Activated naive CD8-positive, alpha-beta T cell treated with anti-CD3 and anti-CD28 coated beads for 36 hours (primary cell): ENCODE measurements at places on chromosomes 4 and X. TPM values are rescaled to one million over a fixed set of nuclear protein-coding genes. Genes with fewer than 3 reads are reported as not detected.

DNA sequence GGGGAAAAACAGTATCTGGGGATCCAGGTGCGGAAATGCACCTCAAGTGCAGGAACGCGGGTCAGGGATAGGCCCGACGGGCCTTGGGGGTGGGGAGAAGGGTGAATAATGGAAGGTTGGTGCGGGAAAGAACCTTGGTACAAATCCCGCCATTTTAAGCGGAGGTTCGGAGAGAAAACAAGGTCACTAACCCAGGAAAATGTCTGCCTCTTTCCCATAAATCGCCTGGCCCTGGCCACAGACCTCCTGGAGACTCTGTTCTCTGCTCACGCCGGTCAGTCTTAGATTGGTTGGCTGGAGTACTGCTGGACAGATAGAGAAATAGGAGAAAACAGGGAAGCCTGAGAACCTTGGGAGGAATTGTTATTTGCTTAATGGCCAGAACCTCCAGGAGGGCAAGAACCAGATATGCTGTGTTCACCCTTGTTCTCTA, 897 bp upstream of the FBXL5 start:
- peak overlapping the region; percentile 97 for H3K27ac ChIP-seq
- no peaks in the 10 kb centered on the region for H3K27me3 ChIP-seq
- peak overlapping the region; percentile 83 for H3K4me3 ChIP-seq

DNA sequence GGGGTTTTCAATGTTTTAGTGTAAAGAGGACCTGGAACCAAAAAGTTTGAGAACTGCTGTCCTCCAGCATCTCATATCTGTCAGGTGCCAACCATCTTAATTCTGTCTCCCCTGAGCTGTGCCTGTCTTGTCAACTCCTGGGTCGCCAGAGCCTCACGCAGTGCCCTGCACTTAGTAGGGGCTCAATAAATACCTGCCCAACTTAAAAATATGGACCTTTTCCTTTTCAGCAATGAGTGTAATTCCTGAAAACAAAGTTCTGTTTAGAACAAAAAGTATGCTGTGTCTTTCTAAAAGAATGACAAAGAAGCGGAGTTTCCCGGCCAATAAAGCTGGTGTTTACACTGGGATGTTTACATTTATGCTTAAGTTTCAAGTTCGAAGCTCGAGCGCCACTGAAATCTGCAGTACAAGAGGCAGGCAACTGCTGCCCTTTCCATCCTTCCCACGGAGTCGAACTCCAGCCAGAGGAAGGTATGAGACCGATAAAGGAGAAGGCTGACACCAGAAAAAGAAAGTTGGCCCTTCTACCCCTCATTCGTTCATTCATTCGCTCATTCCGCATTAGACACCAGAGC, 1.1 kb upstream of the HTATSF1 start:
- peak overlapping the region; percentile 93 for H3K27ac ChIP-seq
- no peaks in the 10 kb centered on the region for H3K36me3 ChIP-seq
- H3K27me3 ChIP-seq: peaks cover 5% of the 10 kb centered on the region
- peaks cover 6% of the 10 kb centered on the region for H3K4me1 ChIP-seq
- no peak for DNase-seq
- peak overlapping the region; percentile 83 for H3K4me3 ChIP-seq

- H3K27ac ChIP-seq: no peak overlapping the region
- H3K4me1 ChIP-seq: no peaks in the 10 kb centered on the region
- no peak for DNase-seq
- no peaks in the 10 kb centered on the region for H3K27me3 ChIP-seq
- H3K36me3 ChIP-seq: peaks cover 22% of the 10 kb centered on the region
These were observed 243.4 kb downstream of the ARHGAP10 start for GRCh38 chr4:147975325-147975724.

DNA sequence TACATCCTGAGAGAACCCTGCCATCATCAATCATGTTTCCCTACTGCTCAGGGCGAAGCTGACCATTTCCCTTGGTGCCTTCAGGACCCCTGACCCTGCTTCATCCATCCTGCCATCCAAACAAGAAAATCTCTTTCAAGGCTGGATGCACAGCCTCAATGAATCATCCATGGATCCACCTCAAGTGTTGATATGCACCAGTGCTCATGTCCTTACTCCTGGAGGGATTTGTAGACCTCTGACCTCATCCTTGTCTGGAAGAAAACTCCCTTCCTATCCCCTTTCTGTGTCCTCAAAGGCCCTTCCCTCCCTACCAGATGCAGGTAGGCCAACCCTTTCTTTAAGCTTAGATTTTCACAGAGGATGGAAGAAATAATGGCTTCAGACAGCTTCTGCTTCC, 24.6 kb downstream of the BEX3 start:
- H3K36me3 ChIP-seq: no peaks in the 10 kb centered on the region
- H3K4me3 ChIP-seq: no peak overlapping the region
- peaks cover 17% of the 10 kb centered on the region for H3K27me3 ChIP-seq
- H3K4me1 ChIP-seq: peaks cover 12% of the 10 kb centered on the region
- DNase-seq: no peak

KLKB1 gene
- total RNA-seq: not detected

DNA sequence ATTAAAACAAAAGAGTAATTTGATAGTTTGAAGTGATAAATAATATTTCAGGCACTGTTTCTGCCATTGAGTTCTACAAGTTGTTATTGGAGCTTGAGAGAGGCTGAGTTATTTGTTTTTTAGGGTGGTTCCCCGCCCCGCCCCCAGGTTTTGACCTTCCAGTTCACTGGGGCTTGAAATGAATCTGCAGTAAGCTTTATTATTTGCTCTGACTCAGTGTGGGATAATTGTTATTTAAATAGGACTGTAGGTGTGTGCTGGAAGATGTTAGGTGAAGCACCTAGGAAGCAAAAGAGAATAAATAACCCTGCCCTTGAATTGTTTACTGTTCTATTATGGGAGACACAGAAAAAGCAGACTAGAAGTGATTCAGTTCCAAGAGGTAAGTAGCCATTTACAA, 81.2 kb upstream of the KCNIP4 start:
- DNase-seq: no peak
- no peak overlapping the region for H3K4me3 ChIP-seq
- no peak overlapping the region for H3K27ac ChIP-seq
- H3K36me3 ChIP-seq: no peaks in the 10 kb centered on the region

- H3K36me3 ChIP-seq: no peaks in the 10 kb centered on the region
- H3K27me3 ChIP-seq: no peaks in the 10 kb centered on the region
- H3K4me1 ChIP-seq: no peaks in the 10 kb centered on the region
- no peak overlapping the region for H3K27ac ChIP-seq
- no peak overlapping the region for H3K4me3 ChIP-seq
These were observed 32.0 kb downstream of the CCSER1 start for GRCh38 chr4:90159193-90159592.

DNA sequence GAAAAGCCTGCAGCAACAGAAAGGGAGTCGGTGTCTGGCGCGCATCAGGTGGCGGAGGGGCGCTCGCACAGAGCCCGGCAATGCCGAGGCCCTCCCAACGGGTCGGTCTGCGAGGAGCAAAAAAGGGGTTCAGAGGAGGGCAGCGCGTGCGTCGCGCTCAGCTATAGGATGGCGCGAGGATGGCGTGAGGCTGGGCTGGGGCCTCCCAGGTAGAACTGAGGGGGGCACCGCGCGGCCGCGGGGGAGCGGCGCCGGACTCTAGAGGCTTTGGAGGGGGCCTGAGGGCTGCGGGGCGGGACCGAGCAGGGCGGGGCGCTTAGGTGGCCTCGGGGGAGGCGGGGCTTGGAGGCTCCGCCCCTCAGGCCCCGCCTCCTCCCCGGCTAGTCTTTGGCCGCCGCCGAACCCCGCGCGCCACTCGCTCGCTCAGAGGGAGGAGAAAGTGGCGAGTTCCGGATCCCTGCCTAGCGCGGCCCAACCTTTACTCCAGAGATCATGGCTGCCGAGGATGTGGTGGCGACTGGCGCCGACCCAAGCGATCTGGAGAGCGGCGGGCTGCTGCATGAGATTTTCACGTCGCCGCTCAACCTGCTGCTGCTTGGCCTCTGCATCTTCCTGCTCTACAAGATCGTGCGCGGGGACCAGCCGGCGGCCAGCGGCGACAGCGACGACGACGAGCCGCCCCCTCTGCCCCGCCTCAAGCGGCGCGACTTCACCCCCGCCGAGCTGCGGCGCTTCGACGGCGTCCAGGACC, at the start of gene PGRMC1:
PGRMC1 (plus strand) TSS at position 414 of the 751 bp plus-strand sequence; CDS start at position 493, 79 bp downstream.
- DNase-seq: peak; percentile 79
- peaks cover 3% of the 10 kb centered on the region for H3K27me3 ChIP-seq
- peaks cover 15% of the 10 kb centered on the region for H3K36me3 ChIP-seq
- H3K4me3 ChIP-seq: peak within 1 kb of the TSS; percentile 88
- H3K27ac ChIP-seq: peak within 1 kb of the TSS; percentile 79

DNA sequence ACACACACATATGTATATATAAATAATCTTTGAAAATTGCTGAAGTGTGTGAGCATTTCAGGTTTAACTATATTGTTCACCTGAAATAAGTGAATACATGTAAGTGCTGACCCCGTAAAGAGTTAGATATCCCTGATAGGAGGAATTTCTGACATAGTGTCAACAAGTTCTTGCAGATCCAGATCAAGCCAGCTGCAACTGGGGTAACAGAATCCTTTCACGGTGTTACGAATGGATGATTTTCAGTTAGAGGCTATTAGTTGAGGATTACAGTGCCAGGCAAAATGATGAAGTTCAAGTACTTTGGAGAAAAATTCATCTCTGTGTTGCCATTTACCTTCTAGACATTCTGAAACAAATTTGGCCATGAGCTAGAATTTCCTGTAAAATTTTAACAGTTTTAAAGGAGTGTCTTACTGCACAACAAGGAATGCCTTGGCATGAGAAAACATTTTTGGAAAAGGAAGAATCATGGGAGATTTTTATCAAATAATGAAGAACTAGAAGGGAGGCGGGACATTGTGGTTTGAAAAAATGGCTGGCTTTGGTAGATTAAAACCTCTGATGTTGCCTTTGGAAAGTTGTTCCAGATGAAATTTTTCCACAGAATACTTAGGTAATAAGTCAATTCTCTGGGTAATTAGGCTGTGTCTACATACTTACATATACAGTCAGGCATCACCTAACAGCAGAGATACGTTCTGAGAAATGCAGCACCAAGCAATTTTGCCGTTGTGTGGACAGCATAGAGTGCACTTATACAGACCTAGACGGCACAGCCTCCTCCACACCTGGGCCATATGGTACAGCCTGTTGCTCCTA, 84.4 kb upstream of the FAT1 start:
- H3K27me3 ChIP-seq: no peaks in the 10 kb centered on the region
- H3K27ac ChIP-seq: no peak overlapping the region
- no peak overlapping the region for H3K4me3 ChIP-seq
- H3K36me3 ChIP-seq: no peaks in the 10 kb centered on the region

KLB gene
- not detected for total RNA-seq

HMGN5 gene
- total RNA-seq: 3.8 TPM

DNA sequence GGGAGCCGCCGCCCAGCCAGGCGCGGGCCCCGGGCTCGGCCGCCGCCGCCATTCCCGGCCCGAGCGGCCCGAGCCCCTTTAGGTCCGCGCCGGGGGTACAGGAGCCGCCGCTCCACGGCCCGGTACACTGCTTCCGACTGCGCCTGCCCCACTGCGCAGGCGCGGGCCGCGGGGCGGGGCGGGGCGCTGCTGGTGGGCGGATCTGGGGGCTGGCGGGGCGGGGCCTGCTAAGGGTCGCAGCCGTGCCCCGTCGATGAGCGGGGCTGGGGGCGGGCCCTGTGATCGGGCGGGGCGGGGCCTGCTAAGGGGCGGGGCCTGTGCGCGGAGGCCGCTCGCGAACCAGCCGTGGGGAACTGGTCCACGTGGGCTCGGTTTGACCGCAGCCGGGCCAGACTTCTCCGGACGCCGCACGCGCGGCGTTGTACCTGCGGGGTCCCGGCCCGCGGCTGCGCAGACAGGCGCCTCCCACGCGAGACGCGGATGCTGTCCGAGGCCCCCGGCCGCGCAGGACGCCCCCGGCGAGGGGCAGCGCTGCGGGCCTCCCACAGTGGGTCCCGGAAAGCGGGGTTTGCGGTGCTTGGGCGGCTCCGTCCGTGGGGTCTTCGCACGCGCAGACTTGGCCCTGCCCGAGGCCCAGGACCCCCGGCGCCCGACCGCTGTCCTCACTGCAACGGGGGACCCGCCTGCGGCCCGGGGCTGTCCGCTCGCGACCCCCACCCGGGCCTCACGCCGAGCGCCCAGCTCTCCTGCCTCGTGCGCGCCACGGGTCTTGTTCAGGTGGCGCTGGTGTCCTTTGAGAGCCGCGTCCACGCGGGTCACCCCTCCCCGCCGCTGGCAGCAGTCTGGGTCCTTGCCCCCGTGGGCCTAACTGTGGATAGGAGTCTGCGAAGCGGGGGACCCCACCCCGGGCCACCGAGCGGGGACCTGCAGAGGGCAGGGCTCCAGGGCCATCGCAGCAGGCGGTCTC, at the start of gene DGKQ:
DGKQ (minus strand) TSS at position 139 of the 967 bp plus-strand sequence; CDS start at position 52, 87 bp downstream.
- peak within 1 kb of the TSS; percentile 69 for H3K4me3 ChIP-seq
- H3K27me3 ChIP-seq: no peaks in the 10 kb centered on the region
- no peak within 1 kb of the TSS for H3K27ac ChIP-seq
- peak; percentile 86 for DNase-seq
- H3K36me3 ChIP-seq: no peaks in the 10 kb centered on the region

- no peak overlapping the region for H3K4me3 ChIP-seq
- H3K27ac ChIP-seq: no peak overlapping the region
- H3K4me1 ChIP-seq: no peaks in the 10 kb centered on the region
These were observed 14.2 kb downstream of the EFNB1 start for GRCh38 chrX:68842781-68843581.
